ENCODE measurements at places on chromosomes 12 and 14. TPM values are rescaled to one million over a fixed set of nuclear protein-coding genes. Genes with fewer than 3 reads are reported as not detected.

AEBP2 gene
- 50.1 TPM for total RNA-seq

CORO1C gene
- total RNA-seq, result 212 TPM

TBC1D30 gene
- total RNA-seq, result 15.8 TPM

SLC4A8 gene
- total RNA-seq, result 10.7 TPM

GRCh38 chr14:76186308-76187027, 34.7 kb downstream of the GPATCH2L start:
- H3K27me3 ChIP-seq, result no peaks in the 10 kb centered on the region
- H3K27ac ChIP-seq, result peak overlapping the region; percentile 64
- no peak overlapping the region for H3K4me3 ChIP-seq

DNA sequence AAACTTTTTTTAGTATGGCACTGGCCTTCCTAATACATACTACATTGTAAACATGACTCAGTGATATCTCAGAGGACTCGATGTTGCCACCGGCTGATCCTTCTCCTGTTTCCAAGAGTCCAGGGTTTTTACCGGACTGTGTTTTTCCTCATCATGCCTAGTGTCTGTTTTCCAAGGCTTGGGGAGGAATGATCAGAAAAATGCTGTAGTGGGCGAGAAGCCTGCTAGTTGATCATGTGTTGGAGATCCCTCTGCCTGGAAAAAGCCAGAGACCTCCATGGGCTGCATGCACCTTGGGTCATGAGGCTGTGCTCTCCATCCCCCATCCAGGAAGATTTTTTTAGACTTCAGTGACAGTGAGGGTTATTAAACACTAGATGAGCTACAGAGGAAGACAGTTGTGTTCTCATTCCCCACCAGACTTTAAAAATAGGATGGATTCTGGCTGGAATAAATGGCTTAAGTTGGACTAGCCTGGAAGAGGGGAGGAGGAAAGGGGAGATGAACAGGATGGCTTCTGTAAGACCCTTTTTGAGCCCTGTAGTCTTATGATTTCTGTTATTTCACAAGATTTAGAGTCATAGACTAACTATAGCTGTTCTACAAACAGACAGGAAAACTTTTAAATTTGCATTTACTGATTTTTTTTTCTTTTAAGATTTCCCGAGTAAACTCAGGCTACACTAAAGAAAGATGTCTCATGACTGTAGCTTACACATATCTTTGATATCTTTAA, 145.7 kb downstream of the SAMD4A start:
- DNase-seq, result no peak
- H3K27me3 ChIP-seq, result no peaks in the 10 kb centered on the region
- H3K4me1 ChIP-seq, result peaks cover 25% of the 10 kb centered on the region

GRCh38 chr12:88258396-88258795, 116.3 kb downstream of the TMTC3 start:
- no peak overlapping the region for H3K27ac ChIP-seq
- DNase-seq, result no peak
- H3K4me1 ChIP-seq, result no peaks in the 10 kb centered on the region

DNA sequence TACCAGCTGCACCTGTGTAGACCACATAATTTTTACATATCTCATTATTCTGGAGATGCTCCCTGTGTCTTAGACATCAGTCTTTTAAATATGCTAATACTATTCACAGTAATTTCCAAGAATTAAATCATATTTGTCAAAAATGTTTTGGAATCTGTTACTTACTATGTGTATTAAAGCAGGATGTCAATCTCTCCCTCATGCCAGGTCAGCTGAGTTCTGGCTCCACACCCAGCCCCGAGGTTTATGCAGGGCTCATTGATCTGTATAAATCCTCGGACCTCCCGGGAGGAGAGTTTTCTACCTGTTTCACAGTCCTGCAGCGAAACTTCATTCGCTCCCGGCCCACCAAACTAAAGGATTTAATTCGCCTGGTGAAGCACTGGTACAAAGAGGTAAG, 27.9 kb downstream of the OAS2 start:
- no peaks in the 10 kb centered on the region for H3K4me1 ChIP-seq
- no peaks in the 10 kb centered on the region for H3K27me3 ChIP-seq
- peaks cover 64% of the 10 kb centered on the region for H3K36me3 ChIP-seq

GRCh38 chr14:68195126-68195525, 375.5 kb downstream of the RAD51B start:
- no peak for DNase-seq
- H3K36me3 ChIP-seq, result no peaks in the 10 kb centered on the region
- H3K4me3 ChIP-seq, result no peak overlapping the region
- H3K27ac ChIP-seq, result no peak overlapping the region
- no peaks in the 10 kb centered on the region for H3K4me1 ChIP-seq

DNA sequence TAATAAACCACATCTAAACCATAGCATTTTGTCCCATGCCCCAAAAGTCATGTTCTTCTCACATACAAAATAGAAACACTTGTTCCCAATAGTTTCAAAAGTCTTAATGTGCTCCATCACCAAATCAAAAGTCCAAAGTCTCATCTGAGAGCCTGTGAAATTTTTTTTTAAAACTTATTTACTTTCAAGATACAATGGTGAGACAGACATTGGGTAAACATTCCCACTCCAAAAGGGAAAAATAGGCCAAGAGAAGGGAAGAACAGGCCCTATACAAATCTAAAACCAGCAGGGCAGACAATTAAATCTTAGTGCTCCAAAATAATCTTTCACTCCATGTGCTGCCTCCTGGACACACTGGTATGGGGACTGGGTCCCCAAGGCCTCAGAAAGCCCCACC, 84.4 kb upstream of the AMIGO2 start:
- H3K36me3 ChIP-seq, result no peaks in the 10 kb centered on the region
- DNase-seq, result no peak
- no peaks in the 10 kb centered on the region for H3K4me1 ChIP-seq
- no peak overlapping the region for H3K27ac ChIP-seq
- no peak overlapping the region for H3K4me3 ChIP-seq

DNA sequence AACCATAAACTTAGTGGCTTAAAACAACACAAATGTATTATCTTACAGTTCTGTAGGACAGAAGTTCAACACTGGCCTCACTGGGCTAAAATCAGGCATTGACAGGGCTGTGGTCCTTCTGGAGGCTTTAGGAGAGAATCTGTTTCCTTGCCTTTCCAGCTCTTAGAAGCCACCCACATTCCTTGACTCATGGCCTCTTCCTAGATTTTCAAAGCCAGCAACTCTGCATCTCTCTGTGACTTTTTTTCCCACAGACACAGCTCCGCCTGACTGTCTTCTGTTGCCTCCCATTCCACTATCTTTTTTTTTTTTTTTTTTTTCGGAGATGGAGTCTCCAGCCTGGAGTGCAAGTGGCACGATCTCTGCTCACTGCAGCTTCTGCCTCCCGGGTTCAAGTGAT, 11.8 kb upstream of the NFATC4 start:
- no peaks in the 10 kb centered on the region for H3K4me1 ChIP-seq
- DNase-seq, result no peak
- no peak overlapping the region for H3K4me3 ChIP-seq

Data from GM12878 (cell line).